Hepatocyte (in vitro differentiated cells): ENCODE measurements at places on chromosomes 7 and 10.

GRCh38 chr10:43692051-43692825 lies 43.6 kb upstream of the ZNF32 start:
- DNase-seq = no peak

DNA sequence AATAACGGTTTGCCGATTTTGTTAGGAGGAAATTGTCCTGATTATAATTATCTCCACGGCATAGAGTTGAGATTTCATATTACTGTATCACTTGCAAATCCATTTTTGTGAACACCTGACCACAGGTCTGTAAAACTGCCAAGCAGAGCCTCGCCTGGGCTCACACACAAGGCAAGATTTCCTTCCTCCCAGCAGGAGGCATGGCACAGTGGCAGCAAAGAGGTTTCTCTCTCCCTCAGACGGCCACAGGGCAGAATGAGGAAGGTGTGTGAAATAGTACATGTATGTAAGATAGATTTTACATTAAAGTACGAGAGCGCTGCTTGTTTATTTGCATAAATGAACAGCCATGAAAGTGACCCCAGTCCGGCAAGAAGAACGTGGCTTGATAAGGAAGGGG lies 130.1 kb downstream of the CELF2 start:
- no peak for DNase-seq

GRCh38 chr7:45690762-45691150 lies 116.6 kb downstream of the ADCY1 start:
- no peak for DNase-seq

- no peak for DNase-seq
These were observed 76.8 kb upstream of the CARD11 start for GRCh38 chr7:3120513-3120912.

DNA sequence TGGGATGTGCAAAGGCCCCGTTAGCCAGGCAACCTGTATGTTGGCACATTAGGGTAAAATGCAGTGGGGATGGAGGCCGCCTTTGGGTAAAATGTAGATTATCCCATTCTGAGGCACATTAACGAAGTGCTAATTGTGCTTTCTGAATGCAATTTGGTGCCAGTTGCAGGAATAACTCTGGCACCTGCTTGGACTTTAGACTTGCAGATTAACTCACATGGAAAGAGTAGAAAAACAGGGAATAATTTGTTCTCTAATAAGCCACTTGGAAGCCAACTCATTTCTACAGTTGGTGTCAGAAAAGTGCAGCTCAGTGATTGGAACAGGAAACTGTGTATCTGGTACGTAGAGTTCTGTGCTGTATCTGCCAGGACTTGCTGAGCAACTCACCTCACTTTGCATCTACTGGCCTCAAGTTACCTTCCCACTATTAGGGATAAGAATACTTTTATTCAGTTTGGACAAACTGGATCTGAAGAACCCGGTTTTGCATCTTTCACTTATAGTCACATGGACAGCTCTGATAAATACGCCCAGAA lies 377.4 kb upstream of the PODXL start:
- DNase-seq = no peak

DNA sequence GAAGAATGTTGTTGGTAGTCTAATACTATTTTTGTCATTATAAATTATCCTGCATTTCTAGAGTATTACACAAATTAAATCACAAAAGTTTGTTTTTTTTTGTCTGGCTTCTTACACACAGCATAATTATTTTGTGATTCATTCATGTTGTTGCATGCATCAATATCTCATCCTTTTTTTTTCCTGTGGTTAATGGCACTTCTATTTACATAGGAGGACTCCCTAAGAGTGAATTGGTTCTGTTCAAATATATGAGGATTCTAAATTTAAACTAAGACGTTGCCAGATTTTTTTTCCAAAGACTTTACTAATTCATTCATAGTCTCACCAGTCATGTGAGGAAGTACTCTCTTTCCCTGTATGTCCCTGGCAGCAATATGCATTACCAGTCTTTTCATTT lies 303.3 kb downstream of the GPR37 start:
- DNase-seq = no peak

DNA sequence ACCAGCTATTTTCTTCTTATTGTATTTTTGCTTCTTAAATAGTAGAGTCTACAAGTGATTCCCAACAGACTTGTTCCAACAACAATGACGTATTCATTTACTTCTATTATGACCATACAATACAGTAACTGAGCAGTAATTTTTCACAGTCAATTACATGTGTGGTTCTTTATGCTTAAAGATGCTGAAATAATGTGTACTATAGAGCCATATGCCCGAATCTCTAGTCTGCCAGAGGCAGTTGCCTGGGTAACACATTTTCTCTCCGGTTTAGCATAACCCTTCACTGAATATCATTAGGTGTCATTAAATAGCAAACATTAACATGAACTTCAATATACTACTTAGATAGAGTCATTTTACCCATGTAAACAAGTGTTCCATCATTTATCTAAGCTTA lies 75.0 kb downstream of the SLC25A13 start:
- no peak for DNase-seq

DNA sequence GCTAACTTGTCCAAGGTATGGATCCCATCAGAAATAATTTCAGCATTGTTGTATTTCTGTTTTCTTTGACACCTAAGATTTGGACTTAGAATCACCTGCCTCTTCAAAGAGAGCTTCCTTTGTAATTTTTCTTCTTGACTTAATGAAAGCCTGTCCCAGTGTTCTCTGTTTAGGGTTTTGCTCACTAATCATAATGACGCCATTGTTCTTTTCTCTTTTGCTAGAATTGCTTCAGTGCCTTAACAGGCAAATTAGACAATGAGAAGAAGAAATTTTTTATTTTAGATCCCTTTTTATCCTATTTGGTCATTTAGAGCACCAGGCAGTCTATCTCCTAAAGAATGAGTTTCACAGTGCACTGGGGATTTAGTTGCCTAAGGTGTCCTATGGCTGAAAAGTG lies 128.5 kb downstream of the SND1 start:
- no peak for DNase-seq

DNA sequence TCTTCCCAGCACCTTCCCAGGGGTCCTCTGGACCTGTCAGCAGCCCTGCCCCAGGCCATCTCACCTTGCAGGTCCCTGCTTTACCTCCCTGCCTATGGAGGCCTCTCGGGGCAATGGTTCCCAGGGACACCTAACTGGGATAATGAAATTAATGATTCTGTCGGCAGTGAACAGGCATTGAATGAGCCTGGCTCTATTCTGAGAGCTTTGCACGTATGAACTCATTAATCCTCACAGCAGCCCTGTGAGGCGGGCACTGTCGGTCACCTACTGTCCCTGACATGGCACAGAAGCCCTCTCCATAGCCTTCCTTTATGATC lies 22.9 kb downstream of the ADCYAP1R1 start:
- no peak for DNase-seq

GRCh38 chr10:75598998-75599397 lies 167.6 kb downstream of the LRMDA start:
- no peak for DNase-seq

DNA sequence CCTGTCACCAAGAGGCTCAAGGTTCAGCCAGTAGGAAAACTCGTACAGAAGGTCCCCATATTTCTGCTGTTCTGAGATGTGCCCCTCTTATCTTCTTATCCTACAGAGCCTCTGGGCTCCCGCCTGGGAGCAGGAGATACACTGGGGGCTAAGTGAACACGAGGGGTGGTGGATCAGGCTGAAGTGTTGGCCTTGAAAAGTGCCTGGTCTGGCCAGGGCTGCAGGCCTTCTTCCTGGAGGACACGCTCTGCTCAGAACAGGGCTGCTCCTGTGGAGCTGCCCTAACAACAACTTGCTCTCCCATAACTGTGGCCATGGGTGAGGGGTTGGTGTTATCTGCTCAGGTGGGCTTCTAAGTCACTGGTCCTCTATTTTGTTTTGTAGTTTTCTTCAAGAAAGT lies 33.7 kb downstream of the C10orf120 start:
- no peak for DNase-seq

DNA sequence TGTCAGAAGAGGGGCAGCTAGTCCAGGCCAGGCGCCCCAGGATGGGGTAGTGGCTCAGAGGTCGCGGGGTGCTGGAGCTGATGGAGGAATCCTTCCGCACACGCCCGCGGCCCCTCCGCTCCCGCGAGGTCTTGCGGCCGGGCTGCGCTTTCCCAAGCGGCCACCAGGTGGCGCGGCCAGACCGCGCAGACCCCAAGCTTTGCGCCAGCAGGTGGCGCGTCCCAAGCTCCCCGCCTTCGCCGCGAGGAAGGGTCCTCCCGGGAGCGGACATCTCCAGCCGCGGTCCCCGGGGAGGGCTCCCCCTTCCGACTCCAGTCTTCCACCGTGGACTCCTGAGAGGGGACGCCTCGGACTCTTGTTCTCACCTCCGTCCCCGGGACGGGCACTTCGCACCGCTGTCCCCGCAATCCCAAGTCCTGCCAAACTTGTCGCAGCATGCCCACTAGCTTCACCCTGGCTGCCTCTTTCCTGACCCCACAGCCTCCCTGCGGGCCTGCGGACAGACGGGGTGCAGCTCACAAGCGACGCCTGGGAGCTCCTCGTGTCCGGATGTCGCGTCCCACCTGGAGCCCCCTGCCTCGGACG lies 19.4 kb downstream of the KCNK18 start:
- peak; percentile 89 for DNase-seq

DNA sequence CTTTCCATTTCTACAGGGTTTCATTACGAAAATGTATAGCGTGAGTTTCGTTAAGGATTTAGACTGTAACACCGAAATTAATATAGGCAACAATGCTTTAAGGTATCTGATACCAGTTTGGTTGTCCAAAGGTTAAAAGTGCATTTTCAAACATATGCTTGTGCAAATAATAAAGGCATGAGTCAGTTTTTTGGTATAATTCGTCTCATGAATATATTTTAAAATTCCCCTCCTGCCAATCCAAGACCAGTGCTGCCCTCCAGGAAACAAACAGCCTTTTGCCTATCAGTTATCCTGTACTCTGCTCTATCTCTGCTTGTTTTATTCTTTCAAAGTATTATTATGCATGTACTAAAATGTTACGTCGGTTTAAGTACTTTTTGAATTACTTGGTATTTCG lies 2.0 kb downstream of the LCOR start:
- DNase-seq = peak; percentile 13

- DNase-seq = no peak
These were observed 1.9 kb downstream of the CLRN3 start for GRCh38 chr10:127890832-127891334.

- DNase-seq = no peak
These were observed 19.4 kb downstream of the SHTN1 start for GRCh38 chr10:116985611-116986010.

DNA sequence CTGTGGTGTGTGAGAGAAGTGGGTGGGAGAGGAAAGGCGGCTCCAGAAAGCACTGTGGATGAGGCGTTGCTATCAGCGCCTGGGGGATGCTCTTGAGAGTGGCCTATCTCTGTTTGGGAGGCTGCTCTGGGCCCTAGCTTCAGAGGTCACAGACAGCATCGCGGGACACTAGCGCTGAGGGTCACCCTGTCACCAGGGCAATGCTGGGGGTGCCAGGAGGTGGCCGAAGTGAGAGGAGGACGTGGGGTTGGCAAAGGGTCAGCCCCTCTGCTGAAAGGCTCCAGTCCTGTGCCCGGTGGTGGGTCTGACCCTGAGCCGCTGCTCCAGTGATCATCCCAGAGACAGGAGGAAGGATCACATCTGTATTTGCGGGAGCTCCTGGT lies 3.0 kb upstream of the TACR2 start:
- DNase-seq = no peak

DNA sequence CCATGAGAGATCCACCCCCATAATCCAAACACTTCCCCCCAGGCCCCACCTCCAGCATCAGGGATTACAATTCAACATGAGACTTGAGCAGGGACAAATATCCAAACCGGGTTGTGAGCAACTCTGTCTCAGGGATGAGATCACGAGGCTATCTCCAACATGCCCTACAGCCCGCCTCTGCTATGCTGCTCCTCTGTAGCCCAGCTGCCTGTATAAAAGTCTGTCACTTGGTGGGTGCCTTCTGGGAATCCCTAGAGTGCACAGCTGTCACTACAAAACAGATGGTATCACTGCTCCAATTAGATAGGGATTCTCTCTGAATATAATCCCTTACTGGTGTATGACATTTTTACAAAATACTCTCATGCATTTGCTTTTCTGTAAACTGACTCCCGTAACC lies 114.9 kb upstream of the NANOS1 start:
- no peak for DNase-seq
